ENCODE measurements at places on chromosomes 5 and 9.

DNA sequence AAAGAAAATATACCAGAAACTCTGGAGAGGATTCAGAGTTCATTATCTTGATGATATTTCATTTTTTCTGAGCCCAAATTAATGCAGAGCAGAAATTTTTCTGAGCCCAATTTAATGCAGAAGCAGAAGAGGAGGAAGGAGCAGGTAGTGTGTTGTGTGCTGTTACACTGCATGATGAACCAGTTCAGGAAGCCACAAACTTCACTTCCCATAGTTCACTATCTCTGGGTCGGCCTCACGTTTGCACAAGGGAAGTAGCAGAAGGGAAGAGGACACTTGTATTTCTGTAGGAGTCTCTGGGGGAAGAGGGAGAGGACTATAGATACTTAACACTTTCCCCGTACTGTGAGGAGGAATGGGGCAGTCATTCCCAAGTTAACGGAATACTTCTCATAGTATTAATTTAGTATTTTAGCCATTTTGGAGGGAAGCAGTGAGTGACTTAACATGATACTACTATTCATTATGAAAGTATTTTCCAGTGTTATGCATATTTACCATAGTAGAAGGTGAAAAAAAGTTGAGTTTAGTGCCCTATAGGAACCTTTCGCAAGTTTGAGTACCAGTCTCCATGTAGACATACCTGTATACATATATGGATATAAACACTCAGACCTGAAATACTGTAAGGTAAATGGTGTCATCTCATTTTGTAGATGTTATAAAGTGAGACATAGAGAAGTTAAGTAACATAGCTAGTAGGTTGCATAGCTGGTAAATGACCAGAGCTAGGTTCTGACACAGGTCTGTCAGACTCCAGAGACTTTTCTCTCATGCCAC lies 30.0 kb downstream of the XPA start:
- DNase-seq, result no peak

DNA sequence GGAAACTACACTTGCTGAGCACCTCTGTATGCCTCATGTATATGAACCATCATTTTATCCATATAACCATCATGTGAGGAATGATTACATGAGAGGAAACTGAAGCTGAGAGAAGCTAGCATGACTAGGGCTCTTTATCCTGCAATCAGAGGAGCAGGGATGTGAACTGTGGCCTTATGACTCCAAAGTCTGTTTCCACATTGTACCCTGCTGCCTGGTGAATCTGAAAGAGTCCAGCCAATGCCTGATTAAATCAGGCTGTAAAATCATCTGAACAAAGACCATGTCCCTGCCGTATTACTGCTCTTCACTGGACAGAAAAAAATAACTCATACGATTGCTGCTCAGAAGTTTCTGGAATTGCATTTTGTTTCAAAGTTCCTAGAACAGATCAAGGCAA lies 67.0 kb downstream of the LPAR1 start:
- DNase-seq, result no peak

DNA sequence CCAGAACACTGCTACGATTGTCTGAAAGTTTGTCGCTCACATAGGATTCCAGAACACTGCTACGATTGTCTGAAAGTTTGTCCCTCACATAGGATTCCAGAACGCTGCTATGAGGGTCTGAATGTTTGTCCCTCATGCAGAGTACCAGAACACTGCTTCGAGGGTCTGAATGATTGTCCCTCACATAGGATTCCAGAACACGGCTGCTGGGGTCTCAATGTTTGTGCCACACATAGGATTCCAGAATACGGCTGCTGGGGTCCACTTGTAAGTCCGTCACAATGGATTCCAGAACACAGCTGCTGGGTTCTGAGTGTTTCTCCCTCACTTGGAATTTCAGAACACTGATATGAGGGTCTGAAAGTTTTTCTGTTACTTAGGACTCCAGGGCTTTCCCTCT lies 203.3 kb downstream of the FOXD4L6 start:
- no peak for DNase-seq

DNA sequence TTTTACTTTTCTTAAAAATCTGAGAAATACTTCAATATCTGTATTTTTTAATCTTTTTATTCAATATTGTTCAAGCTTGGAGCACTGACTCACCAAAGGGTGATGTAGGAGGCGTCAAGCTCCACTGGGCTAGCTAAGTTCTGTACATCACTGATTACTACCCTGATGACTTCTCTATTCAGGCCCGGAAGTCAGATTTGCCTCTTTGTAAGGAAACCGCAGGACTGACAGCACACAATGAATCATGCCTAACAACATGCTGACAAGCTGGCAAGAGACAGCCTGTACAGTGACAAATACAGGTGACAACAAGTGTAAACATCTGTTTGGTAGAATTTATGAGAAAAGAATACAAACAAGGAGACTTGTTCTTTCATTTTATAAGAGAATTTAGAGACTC lies 627.9 kb upstream of the RORB start:
- DNase-seq, result no peak

- DNase-seq, result no peak
These were observed 138.7 kb downstream of the ALDH1A1 start for GRCh38 chr9:72814083-72814597.
